ENCODE measurements at places on chromosomes 6 and 20.

DNA sequence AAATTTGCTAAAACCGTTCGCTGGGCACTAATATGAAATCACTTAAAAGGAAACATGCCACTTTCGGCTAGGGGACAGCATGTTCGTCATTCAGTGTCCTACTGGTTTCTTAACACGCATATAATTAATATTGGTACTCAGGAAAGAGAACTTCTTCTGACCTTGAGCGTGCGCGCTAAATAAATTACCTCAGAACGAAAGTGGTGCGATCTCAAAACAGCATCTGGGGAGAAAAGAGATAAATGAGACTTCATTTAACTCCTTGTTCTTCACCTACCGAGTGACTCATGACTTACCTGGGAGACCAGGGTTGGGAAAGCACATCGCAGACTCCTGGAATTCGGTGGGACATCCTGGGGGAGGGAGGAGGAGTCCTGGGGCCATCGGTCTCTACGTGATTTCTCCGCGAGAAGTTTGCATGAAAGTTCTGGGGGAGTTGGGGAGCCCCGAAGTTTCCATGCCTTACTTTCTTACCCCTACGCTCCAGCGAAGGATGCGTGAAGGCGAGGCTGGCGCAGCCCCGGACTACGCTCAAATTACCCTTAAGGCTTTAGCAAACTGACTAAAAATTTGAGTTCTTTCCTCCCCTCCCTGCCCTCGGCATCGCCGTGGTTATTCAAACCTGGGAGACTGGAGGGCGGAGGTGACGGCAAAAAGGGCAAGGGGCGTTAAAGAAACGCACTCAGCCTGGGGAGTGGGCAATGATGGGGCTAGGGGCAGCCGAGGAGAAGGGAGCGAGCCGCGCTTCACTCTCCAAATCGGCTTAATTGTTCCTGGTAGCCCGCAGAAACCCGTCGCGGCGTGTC lies 1.1 kb upstream of the BEND6 start:
- H3K27me3 ChIP-seq = peaks cover 11% of the 10 kb centered on the region
- no peaks in the 10 kb centered on the region for H3K36me3 ChIP-seq
- DNase-seq = peak; percentile 61
- H3K27ac ChIP-seq = peak overlapping the region; percentile 15

DNA sequence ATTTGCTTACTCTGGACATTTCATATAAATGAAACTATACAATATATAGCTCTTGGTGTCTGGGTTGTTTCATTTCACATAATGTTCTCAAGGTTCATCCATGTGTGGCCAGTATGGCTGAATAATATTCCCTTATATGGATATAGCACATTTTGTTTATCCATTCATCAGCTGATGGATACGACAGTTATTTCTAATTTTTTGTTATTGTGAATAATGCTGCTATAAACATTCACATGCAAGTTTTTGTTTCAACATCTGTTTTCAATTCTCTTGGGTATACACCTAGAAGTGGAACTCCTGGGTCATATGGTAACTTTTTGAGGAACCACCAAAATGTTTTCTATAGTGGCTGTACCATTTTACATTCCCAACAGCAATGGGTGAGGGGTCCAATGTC lies 101.1 kb downstream of the CDK19 start:
- no peaks in the 10 kb centered on the region for H3K27me3 ChIP-seq
- H3K27ac ChIP-seq = no peak overlapping the region
- no peaks in the 10 kb centered on the region for H3K36me3 ChIP-seq
- no peaks in the 10 kb centered on the region for H3K4me1 ChIP-seq
- DNase-seq = no peak

DNA sequence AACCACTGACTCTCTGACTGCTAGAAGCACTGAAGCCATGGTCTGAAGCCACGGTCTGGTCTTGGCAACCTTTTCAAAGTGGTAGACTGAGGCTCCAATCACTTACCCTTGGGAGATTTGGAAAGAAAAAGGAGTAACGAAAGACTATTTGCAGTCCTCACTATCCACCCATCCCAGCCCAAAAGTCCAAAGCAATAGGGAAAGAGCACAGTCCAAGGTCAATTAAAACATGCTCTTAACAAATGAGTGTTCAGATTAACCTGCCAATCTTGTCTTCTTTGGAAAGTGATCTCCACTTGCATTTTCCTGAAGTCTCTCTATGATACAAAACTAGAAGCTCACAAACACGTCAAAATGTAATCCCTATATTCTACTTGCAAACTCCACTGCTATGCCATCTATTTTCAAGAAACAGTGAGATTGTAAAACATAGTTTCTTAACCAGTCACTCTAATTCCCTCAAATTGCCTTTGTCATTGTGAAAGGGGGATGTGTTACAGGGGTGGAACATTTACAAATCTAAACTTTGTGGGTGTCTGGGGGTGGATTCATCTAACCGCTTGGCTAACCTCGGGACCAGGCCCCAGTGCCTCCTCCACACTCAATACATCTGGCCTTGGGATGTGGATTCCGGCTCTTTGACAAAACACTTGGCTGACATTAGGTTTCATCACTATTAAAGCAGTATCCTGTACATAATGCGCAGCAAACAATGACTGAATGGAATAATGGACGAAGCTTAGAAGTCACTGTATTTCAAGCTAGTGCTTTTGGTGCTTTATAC lies 56.4 kb downstream of the B4GALT5 start:
- no peaks in the 10 kb centered on the region for H3K27me3 ChIP-seq
- peaks cover 30% of the 10 kb centered on the region for H3K36me3 ChIP-seq
- peak; percentile 72 for DNase-seq
- H3K4me3 ChIP-seq = no peak overlapping the region
- H3K4me1 ChIP-seq = peaks cover 28% of the 10 kb centered on the region

GRCh38 chr20:59574308-59574707 lies 30.0 kb upstream of the PHACTR3 start:
- H3K27ac ChIP-seq = no peak overlapping the region
- H3K36me3 ChIP-seq = no peaks in the 10 kb centered on the region
- no peak for DNase-seq
- peaks cover 13% of the 10 kb centered on the region for H3K4me1 ChIP-seq
- H3K27me3 ChIP-seq = peaks cover 73% of the 10 kb centered on the region

DNA sequence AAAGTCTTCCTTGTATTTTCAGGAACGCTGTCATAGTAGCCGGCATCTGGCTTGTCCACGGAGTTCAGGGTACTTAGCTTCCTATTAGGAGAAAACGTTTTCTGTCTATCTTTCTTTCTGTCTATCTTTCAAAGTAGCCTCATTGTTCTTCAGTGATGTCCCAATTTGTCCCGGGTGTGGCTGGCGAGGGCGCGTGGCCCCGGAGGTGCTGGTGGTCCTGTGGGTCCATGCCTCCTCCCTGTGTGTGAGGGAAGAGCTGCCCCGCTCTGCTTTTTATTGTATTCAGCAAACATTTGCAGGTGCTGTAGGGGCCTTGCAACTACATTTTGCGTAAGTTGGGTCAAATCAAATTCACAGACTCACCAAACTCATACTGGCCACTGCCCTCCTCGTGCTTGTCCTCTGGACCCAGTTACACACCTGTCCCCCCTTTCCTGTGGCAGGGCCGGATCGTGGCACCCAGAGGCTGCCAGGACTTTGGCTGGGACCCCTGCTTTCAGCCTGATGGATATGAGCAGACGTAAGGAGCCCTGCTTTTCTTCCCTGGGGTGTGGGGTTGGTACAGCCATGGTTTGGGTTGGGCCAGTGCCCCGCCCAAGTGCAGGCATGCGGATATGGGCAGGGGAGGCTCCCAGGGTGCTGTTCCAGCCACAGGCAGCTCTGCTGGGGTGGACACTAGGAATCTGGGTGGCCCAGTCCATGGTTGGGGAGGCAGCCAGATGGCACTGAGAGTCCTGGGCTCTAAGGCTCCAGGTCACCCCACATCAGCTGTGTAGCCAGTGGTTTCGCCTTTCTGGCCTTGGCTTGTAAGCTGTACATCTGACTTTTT lies 12.3 kb downstream of the ITPA start:
- no peak for DNase-seq
- H3K4me3 ChIP-seq = no peak overlapping the region
- H3K27ac ChIP-seq = no peak overlapping the region
- H3K4me1 ChIP-seq = peaks cover 12% of the 10 kb centered on the region
- H3K27me3 ChIP-seq = no peaks in the 10 kb centered on the region

DNA sequence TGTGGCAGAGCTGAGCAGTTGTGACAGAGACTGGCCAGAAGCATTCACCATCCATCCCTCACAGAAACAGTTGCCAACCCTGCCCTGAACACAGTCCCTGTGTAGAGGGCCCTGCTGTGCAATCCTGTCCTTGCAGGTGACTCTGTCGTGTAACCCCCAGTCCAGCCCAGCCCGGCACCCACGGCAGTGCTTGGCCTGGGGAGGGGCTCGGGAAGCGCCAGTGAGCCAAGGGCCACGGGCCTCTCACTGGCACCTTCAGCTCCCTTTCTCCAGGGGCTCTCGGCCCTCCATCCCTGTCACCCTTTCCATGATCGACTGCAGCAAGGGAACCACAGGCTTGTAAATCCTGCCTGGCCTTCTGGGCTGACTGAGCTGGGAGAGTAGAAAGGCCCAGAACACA lies 53.0 kb downstream of the RRBP1 start:
- H3K27ac ChIP-seq = no peak overlapping the region
- DNase-seq = no peak
- H3K4me3 ChIP-seq = no peak overlapping the region
- H3K4me1 ChIP-seq = no peaks in the 10 kb centered on the region
- H3K27me3 ChIP-seq = no peaks in the 10 kb centered on the region

DNA sequence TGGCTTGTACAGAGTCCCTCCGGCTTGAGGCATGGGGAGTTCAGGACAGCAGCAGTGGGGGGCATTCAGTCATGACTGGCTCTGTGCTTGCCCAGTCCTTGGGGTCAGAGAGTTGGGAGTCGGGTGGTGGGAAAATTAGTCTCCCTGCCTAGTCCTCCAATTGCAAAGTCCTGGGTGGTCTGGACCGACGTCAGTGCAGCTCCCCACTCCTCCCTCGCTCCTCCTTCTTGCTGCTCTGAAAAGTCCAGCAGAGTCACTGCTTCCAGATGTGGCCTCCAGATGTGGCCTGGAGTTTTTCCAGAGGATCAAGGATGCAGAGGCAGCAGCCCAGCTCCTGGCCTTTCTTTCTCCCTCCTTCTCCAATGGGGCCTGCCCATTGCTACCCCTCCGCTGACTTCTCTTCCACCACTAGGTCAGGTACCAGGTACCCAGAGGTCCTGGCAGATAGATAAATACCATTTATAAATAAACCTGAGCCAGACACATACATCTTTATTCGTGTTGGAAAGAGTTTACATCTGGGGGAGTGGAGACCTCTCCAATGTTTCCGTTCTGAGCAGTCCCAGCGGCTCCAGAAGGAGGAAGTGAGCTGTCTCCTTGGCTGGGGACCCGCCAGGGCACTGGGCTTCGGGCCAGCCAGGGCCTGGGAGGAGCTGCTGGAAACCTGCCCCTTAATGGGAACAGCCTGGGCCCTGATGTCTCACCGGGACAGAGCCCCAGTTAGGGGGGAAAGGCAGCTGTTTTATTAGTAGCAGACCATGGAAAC lies 49.0 kb upstream of the RNF24 start:
- H3K4me3 ChIP-seq = no peak overlapping the region
- H3K27me3 ChIP-seq = no peaks in the 10 kb centered on the region
- H3K36me3 ChIP-seq = no peaks in the 10 kb centered on the region
- H3K4me1 ChIP-seq = peaks cover 80% of the 10 kb centered on the region

- H3K27me3 ChIP-seq = no peaks in the 10 kb centered on the region
- DNase-seq = peak; percentile 76
- H3K36me3 ChIP-seq = no peaks in the 10 kb centered on the region
- H3K4me1 ChIP-seq = peaks cover 47% of the 10 kb centered on the region
- peak overlapping the region; percentile 91 for H3K27ac ChIP-seq
These were observed 3.9 kb upstream of the PHF20 start for GRCh38 chr20:35767683-35768481.

- H3K27me3 ChIP-seq = no peaks in the 10 kb centered on the region
- no peak for DNase-seq
- no peak overlapping the region for H3K27ac ChIP-seq
- H3K4me3 ChIP-seq = no peak overlapping the region
These were observed 32.4 kb upstream of the KIF13A start for GRCh38 chr6:18019539-18020534.

DNA sequence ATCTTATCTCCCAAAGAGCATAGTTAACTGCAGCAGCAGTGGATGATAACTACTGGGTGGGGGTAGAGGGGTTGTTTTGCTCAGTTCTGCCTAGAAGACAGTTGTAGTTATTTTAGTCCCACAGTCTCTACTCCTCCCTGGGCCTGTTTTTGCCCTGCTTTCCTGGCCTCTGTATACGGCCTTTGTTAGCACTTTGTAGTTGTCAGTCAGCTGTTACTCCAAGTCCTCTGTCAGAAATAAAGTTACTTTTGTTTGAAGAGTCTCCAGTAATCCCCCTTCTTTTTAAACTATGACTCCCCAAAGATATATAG lies 113.9 kb downstream of the SLC16A10 start:
- DNase-seq = no peak
- H3K4me3 ChIP-seq = no peak overlapping the region
- H3K27ac ChIP-seq = no peak overlapping the region
- peaks cover 7% of the 10 kb centered on the region for H3K4me1 ChIP-seq

- no peaks in the 10 kb centered on the region for H3K36me3 ChIP-seq
- peaks cover 70% of the 10 kb centered on the region for H3K4me1 ChIP-seq
- no peak for DNase-seq
- H3K27me3 ChIP-seq = no peaks in the 10 kb centered on the region
- no peak overlapping the region for H3K4me3 ChIP-seq
These were observed 7.1 kb downstream of the CSNK2A1 start for GRCh38 chr20:536426-537010.

DNA sequence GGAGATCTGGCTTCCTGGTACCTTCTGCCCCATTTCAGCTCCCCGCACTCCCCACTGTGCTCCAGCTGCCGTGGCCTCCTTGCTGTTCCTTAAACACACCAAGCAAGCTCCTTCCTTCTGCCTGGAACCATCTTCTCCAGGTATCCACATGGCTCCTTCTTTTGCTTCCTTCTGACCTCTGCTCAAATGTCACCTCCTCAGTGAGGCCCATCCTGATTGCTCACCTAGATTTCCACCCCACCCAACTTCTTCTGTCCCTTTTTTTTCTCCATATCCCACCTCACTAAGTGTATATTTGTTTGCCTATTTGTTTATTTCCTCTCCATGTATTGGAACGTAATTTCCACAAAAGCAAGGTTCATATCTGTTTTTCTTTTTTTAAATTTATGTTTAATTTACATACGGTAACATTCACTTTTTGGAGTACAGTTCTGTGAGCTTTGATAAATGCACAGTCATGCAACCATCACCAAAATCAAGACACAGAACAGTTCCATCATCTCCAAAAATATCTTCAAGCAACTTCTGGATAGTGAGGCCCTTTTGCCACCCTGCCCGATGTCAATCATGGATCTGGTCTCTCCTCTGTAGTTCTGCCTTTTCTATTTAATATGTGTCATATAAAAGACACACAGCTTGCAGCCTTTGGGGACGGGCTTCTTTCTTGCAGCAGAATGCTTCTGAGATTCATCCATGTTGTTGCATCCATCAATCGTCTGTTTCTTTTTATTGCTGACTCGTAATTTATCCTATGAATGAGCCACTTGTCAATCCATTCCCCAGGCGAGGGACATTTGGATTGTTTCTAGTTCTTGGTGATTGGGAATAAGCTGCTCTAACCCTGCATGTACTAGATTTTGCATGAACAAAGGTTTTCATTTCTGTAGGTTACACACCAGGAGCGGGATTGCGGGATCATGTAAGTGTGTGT lies 46.3 kb downstream of the SLC2A10 start:
- no peak overlapping the region for H3K4me3 ChIP-seq
- H3K4me1 ChIP-seq = peaks cover 4% of the 10 kb centered on the region
- no peaks in the 10 kb centered on the region for H3K27me3 ChIP-seq
- DNase-seq = no peak
